ENCODE measurements at places on chromosomes 4 and X.

- no peak for DNase-seq
Measured at GRCh38 chrX:11016728-11017127, 94.4 kb upstream of the HCCS start.

- DNase-seq: no peak
Measured at GRCh38 chrX:136766785-136767103, 14.0 kb downstream of the ARHGEF6 start.

DNA sequence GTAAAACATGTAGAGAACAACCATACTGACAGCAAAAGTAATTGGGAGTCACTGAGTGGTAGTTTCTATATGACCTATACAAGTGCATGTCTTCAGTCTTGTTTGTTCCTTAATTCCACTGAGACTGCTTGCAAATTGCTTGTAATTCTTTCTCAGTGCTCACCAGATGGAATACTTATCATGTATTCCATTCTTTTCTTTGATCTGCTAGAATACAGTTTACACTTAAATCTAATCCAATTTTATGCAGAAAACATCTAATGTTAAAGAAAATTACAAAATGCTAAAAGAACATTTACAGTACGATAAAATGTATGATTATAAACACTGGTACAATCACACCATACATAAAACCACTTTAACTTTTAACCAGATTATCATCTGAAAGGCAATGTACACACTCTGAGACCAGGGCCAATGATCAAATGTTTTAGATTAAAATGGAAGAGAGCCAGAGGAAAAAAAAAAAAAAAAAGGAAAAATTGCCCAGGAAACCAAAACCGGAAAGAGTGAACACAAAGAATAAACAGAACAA, 741.4 kb downstream of the FAT4 start:
- DNase-seq: no peak

GRCh38 chr4:139950568-139950967, 203.4 kb downstream of the MAML3 start:
- no peak for DNase-seq

DNA sequence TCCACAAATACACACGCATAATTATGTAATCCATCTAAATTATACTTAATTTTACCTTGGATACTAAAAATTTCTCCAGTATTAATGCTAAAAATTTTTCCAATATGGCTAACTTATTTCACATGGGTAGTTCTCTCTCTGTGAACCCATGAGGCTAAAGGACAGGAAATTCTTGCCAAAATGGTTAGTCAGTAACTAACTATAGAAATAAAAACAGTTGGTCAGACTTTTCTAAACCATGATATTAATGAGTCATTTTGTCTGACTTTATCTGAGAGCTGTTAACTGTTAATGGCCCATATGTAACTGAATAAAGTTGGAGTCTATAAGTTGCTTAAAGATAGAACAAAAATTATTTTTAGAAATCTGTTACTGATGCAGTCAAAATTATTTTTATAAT, 549.4 kb downstream of the TLL1 start:
- no peak for DNase-seq

DNA sequence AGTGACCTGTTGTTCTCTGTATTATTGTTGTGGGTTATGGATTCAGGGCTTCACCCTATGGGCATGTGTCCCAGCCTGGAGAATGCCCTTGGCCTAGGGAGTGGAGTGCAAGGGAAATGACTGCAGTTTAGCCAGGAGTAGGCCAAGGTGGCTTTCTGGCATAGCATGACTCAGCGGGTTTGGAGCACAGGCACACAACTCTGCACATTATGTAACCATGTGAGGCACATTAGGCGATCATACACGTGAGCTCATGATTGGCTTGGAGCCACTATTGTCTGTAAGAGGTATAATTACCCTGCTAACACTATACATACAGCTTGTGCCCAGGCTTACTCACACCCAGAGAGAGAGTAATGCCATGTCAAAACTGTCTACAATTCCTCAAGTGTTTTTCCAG, 35.1 kb upstream of the TACR3 start:
- DNase-seq: no peak

- no peak for DNase-seq
Measured at GRCh38 chr4:59054086-59054485, 1943.9 kb upstream of the IGFBP7 start.

- DNase-seq: no peak
Measured at GRCh38 chrX:93585661-93586060, 87.7 kb downstream of the NAP1L3 start.

GRCh38 chr4:96356591-96357370, 516.9 kb downstream of the PDHA2 start:
- no peak for DNase-seq

- no peak for DNase-seq
Measured at GRCh38 chrX:619812-620531, 10.6 kb upstream of the SHOX start.

GRCh38 chrX:65644621-65645289, 22.7 kb upstream of the MSN start:
- no peak for DNase-seq
